ENCODE measurements at places on chromosomes 16 and 17.

- DNase-seq = no peak
These were observed 37.2 kb downstream of the MAP2K6 start for GRCh38 chr17:69451416-69452394.

DNA sequence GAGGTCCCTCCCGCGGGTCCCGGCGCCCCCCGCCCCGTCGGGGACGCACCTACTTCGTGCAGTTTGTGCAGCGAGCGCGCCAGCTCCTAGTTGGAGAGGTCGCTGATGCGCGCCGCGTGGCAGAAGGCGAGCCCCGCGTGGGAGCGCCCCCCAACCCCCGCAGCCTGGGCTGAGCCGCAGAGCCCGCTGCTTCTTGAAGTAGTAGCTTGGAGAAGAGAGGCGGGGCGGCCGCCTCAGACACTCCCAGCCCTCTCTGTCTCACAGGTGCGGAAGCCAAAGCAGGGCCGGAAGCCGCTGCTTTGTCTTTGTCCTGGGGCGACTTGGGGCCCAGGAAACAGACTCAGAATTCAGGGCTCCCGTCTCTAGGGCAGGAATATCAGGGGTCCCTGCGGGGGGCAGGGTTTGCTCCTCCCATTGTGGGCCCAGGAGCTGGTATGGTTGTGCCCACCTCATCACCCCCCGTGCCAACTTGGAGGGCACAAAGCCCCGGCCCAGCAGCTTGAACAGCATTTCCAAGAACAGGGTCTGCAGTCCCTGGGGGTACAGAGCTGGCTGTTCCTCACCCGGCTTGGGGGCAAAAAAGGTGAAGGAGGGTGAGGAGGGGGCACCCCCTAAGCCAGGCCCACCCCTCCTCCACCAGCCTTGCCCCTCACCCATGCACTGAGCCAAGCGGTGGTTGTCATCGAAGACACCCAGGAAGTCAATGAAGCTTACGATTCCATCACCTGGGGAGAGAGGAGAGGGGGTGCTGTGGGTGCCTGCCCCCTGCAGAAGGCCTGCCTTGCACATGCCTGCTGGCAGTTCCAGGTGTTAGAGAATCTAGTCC lies 13.5 kb downstream of the SPATA32 start:
- peak; percentile 82 for DNase-seq

- no peak for DNase-seq
These were observed 86.2 kb downstream of the CMIP start for GRCh38 chr16:81530814-81531213.

GRCh38 chr17:2502871-2503580 lies 8.7 kb downstream of the METTL16 start:
- DNase-seq = no peak

GRCh38 chr16:68079626-68080344 lies 5.4 kb upstream of the NFATC3 start:
- DNase-seq = peak; percentile 91

GRCh38 chr17:68383443-68384321 lies 73.6 kb downstream of the WIPI1 start:
- DNase-seq = no peak

GRCh38 chr17:62188713-62189112 lies 123.6 kb upstream of the MED13 start:
- no peak for DNase-seq

- no peak for DNase-seq
These were observed 25.2 kb upstream of the CIBAR2 start for GRCh38 chr16:85137323-85138072.

GRCh38 chr16:16184594-16184993 lies 38.7 kb downstream of the ABCC6 start:
- DNase-seq = no peak

DNA sequence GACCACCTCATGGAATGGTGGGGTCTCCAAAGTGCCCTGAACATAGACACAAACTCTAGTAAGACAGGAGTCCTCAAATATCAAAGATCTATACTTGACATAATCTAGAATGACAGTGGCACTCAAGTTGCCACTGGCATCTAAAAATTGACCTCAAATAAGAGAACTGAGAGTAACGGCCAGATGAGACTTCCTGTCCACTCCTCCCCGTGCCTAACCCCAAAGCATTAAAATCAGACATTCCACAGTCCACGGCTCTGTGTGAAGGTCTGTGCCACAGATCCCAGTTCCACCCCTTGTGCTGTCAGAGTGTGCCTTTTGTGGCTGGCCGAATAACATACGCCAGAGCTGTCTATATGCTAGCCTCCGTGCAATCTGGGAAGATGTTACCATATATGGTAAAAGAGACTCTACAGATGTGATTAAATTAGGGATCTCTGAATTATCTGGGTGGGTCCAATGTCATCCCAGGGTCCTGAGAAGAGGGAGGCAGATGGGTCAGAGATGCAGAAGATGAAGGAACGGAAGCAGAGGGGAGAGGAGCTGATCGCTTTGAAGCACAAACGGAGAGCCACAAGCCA lies 21.0 kb upstream of the EVPL start:
- no peak for DNase-seq

- DNase-seq = no peak
These were observed 36.8 kb downstream of the CHD9 start for GRCh38 chr16:53091466-53092211.

- DNase-seq = no peak
These were observed 43.9 kb downstream of the TSC2 start for GRCh38 chr16:2091547-2092255.

- no peak for DNase-seq
These were observed 153.3 kb downstream of the WWOX start for GRCh38 chr16:78252757-78253156.

DNA sequence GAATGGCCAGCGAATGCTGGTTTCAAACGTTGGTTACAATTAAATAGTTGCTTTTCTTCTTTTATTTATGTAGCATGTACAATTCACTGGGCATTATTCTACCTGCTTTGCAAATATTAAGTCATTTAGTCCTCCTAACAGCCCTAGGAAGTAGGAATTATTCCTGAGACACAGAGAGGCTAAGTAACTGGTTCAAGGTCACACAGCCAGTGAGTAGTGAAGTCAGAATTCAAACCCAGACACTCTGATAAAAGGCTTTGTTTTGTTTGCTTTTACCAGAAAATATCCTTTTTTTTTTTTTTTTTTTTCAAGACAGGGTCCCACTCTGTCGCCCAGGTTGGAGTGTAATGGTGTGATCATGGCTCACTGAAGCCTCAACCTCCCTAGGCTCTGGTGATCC lies 2.2 kb downstream of the CRHR1 start:
- DNase-seq = no peak

DNA sequence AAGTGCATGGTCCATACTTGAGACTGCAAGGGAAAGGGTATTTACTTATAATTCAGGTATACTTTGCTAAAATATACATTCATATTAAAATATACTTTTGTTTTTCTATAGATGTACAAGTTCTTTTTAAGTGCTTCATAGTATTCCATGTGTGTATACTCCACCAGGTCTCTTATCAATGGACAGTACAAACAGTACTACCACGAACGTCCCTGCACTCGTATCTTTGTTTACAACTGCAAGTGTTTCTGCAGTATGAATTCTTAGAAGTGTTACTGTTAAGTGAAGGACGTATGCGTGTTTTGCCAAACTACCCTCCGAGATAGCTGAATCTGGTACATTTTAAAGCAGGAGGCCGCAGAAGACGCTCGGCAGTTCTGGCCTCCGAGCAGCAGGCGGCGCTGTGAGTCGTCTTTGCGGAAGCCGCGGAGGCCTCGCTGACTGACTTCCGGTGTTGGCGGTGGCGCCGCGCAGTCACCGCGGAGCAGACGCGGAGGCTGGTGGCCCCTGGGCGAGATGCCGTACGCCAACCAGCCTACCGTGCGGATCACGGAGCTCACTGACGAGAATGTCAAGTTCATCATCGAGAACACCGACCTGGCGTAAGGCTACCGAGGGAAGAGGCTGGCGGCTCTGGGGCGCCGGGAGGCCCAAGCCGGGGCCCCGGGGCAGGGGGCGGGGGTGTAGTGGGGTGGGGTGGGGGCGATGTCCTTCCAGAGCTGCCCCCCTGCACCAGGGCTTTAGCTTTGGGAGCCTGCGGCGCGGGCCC lies at the start of gene POLR2C:
Gene POLR2C, plus strand, starts transcription at position 471 of the 769 bp plus-strand sequence. Its CDS starts 46 bp downstream, at position 517.
- DNase-seq = peak; percentile 92

- peak; percentile 20 for DNase-seq
These were observed 498 bp downstream of the LRRC37B start for GRCh38 chr17:32007463-32008298.

DNA sequence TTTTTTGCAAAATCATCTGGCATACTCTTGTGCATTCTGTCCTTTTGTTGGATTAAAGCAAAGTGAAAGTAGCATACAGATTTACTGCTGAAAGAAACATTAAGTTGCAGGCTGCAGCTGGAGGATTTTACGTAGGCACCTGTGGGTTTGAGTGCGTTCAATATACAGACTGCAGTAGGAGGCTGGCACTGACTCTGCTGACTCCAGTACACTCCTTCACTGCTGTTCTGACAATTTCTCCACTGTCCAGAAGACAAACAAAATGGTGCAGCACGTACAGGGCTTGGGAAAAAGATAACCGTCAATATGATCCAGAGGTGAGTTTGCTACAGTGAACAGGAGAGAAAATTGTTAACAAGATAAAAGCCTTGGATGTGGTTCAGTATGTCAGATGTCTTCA lies 73.3 kb downstream of the TANC2 start:
- DNase-seq = no peak

GRCh38 chr16:30967795-30968194 lies 10.2 kb downstream of the SETD1A start:
- DNase-seq = no peak

DNA sequence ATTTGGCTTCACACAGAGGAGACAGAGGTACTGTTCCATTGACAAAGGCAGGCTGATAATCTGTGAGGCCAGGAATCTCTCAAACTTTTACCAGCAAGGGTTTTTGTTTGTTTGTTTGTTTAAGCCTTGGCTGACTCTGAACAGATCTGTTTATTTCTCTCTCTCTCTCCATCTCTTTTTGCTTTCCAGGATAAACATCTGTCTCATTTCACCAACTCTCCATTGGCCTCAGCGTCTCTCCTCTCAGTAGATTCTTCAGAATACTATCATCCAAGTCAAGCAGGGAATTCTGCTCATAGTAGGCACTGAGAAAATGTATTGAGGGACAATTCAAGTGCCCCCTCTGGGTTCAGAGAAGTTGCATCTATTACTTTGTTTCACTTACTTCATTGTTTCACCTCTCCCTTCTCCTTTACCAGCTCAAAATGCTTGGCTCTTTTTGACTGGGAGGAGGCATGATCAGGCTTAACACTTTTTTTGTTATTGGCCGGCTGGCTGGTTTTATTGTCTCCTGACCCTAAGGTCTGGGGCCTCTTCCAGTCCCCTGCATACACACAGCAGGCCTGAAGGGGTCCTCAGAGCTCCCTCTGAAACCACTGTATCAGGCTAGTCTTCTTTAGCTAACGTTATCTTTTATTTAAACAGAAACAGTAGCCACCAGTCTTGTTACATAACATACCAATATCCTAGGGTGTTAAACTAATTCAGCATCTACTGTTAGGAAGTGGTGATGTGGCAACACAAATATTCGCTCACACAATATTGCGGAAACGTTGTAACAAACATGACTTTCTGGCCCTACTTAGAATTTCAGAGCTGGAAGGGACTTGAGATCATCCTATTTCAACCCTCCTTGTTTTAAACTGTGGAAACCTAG lies 2.0 kb upstream of the YPEL2 start:
- peak; percentile 18 for DNase-seq

DNA sequence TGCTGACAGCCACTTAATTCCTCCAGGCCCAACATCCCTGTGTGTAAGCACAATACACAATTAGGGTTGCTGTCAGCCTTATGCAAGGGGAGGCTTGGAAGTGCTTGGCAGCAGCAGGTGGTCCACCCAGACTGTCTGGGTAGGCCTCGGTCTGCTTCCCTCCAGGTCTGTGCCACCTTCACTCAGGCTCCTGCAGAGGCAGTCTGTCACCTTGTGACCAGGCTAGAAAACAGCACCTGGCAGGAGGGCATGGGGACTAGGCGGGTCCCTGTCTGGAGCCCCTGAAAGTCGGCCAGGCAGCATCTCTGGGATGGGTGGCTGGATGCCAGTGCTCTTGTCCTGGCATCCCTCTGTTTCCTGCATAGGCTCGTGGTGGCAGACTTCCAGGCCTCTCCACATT lies 578.1 kb downstream of the KCNJ18 start:
- DNase-seq = no peak

DNA sequence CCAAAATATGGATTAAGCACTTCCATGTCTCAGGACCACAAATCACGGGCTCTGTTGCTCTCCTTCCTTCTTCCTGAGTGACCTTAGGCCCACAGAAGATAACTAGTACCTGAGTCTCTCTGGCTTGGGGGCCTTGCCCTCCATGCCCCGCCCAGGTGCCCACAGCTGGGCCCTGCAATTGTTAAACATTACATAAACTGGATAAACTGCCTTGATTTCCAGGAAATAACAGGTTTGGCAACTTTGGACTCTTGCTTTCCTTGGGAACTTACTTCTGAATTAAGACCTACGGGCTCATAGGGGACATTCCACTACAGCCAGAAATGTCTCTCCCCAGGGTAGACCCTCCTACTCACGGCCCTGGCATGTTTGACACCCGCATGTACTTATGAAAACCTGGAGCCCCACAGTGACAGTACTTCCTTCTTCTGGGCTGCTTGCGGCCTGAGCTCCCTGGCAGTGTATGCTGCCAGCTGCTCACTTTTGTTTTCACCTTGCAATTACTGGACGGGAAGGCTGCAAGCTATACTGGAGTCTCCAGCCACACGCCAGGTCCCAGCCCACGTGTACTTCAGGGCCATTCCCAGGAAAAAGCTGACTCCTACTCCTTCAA lies 2.3 kb upstream of the UBALD2 start:
- DNase-seq = no peak

DNA sequence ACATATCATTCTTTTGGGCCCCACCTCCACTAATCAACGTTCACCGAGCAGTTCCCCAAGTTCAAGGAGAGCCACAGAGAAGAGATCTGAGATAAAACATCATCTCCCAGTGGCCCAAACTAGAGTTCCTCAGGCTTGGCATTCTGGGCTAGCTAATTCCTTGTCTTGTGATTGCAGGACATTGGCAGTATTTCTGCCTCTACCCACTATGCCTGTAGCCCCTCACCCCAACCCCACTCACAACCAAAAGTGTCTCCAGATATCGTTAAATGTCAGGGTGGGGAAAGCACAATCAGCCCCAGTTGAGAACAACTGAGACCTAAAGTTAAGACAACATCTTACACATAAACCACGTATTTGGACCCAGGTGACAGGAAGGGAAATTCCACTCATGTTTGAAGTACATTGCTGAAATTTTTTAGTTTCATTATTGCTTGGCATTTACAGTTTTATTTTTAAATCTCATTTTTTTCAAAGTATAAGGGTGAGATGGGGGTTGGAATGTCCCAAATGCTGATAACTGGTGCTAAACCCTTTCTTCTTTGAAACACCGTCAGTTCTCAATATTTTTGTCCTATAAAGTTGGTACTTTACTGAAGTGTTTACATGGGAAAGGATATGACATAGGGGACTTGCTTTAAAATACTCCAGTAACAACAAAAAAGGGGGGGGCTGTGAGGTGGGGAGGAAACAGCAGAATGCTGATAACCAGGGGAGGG lies 13.6 kb downstream of the ZC3H7A start:
- peak; percentile 82 for DNase-seq

- no peak for DNase-seq
These were observed 28.1 kb downstream of the WSB1 start for GRCh38 chr17:27322026-27322425.

- DNase-seq = no peak
These were observed 20.5 kb upstream of the TBX4 start for GRCh38 chr17:61431594-61432311.

- DNase-seq = no peak
These were observed 292.5 kb downstream of the XYLT1 start for GRCh38 chr16:17177959-17178905.

GRCh38 chr17:39143552-39144093 lies 7.8 kb downstream of the PLXDC1 start:
- DNase-seq = no peak

Measured in T-helper 1 cell (primary cell).